Activated naive CD4-positive, alpha-beta T cell treated with anti-CD3 and anti-CD28 coated beads, Interleukin-2, amount 50 U/mL, for 16 hours (primary cell): ENCODE measurements at places on chromosomes 12 and 14.
A peak's percentile ranks its signal among the peaks of the same experiment; 100 is the strongest.

DNA sequence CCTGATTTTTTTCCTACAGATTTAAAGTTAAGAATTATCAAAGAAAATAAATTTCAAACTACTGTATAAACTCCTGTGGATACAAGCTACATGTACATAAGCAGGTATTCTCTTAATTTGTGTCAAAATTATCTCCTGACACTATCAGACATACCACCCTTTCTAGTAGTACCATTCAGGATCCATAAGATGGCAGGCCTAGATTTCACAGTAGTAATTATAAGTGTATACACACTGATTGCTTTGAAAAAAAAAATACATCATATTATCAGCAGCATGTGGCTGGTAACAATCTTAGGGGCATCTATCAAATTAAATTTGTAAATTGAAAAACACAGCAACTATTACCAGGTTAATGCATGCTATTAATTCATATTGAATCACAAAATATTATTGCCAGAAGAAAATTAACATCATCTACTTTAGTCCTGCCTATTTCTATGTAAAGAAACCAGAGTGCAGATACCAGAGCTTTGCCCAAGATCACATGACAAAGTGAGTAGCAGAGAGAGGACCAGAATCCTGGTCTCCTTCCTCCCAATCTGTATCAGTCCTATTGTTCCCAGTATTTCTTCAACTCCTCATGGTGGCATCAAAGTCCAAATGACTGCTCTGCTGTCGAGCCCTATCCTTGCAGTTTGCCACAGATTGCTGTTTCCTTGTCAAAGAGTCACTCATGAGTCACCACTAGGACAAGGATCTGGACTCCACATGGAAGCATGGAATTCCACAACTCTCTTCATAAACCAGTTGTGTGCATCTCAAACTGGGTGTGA, 27.7 kb upstream of the CALM1 start:
- no peak for DNase-seq

DNA sequence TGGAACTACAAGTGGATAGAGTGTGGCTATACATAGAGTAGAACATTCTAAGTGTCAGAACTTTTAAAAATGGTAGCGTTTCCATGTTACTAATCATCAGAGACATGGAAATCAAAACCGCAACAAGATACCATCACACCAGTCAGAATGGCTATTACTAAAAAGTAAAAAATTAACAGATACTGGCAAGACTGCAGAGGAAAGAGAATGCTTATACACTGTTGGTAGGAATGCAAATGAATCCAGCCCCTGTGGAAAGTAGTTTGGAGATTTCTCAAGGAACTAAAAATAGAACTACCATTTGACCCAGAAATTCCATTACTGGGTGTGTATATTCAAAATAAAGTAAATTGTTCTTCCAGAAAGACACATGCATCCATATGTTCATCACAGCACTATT, 518.6 kb downstream of the NELL2 start:
- no peak for DNase-seq

- DNase-seq = peak; percentile 38
Observed at GRCh38 chr12:53232646-53233461, 845 bp upstream of the RARG start.

DNA sequence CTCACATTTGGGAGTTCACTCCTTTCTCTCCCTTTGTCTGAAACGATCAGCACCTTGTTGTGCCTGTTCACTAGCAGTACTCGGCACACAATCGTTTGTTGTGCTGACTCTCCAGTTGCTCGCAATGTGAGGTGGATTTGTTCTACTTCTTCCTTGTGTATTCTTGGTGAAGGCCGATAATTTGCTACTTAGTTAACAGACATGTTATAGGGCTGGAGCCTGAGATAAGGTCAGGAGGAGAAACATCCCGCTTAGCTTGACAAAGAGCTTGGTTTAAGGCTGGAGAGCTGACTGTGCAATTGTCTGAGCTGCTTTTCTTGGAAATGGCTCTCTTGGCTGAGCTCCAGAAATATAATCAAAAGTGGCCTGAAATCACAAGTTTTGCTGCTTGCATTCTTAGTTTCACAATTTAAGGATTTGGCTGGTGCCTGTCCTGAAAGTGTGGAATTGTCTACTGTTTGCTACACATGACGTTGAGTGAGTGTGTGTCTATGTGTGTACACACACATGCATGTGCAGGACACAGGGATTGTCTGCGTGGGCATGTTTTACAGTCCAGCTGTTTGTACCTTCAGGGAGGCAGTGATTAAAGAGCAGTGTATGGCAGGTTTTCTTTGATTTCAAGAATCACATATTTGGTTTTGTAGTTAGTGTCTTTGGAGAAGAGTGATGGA, 77.7 kb downstream of the ARF6 start:
- no peak for DNase-seq

DNA sequence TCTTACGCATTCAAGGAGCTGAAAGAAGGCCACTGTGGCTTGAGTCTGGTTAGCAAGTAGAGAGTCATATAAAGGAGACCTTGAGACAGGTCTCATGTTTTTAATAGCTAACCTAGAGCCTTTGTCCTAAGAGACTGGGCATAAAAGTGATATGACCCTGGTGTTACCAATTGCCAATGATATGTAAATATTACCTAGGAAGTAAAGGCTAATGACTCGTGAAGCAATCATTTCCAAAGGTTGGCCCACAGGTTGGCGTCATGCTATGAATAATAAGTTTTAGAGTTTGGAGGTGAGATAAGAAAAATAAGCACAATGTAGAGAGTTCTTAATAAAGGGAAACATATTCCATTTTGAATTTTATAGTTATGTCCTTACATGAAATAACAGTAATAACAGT, 116.6 kb upstream of the PLEKHA5 start:
- DNase-seq = no peak
